GM13976 (cell line): ENCODE measurements at places on chromosomes 11 and 22.

DNA sequence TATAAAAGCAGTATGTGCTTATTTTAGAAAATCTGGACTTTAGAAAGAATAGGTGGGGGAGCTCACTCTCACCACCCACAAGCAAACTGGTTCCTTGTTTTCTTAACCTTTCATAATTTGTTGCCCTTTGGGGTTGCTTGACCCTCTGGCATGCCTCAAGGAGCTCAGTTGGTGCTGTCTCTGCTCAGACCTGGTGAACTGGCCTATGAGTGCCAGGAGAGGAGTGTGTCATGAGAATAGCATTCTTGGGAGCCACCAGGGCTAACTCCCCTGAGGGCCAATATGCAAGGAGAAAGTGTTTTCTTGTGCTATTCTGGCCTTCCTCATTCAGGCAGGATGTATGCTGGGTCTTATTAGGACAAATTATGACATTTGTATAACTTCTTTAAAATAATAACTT, 21.0 kb upstream of the AMOTL1 start:
- no peak for DNase-seq

DNA sequence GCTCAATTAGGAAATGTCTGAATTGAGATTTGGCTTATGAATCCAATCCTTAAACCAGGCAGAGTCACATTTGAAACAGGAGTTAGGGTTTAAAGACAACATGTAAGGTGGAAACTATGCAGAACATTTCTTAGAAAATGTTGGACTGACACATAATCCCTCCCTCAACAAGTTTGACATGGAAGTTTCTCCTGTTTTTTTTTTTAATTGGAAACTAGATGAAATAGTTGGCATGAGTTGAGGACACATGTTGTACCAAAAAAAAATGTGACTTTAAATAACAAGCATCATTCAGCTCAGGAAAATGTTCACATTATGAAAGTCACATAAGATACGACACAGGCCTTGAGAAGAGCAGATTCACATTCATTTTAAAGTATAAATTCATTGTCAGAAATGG, 154.9 kb upstream of the DDI1 start:
- DNase-seq: no peak

- no peak for DNase-seq
Observed at GRCh38 chr22:39219071-39220039, 25.4 kb downstream of the PDGFB start.

GRCh38 chr11:34656062-34656720, 35.3 kb downstream of the EHF start:
- no peak for DNase-seq

- peak; percentile 10 for DNase-seq
Observed at GRCh38 chr11:87972133-87972532, 203.1 kb downstream of the RAB38 start.

DNA sequence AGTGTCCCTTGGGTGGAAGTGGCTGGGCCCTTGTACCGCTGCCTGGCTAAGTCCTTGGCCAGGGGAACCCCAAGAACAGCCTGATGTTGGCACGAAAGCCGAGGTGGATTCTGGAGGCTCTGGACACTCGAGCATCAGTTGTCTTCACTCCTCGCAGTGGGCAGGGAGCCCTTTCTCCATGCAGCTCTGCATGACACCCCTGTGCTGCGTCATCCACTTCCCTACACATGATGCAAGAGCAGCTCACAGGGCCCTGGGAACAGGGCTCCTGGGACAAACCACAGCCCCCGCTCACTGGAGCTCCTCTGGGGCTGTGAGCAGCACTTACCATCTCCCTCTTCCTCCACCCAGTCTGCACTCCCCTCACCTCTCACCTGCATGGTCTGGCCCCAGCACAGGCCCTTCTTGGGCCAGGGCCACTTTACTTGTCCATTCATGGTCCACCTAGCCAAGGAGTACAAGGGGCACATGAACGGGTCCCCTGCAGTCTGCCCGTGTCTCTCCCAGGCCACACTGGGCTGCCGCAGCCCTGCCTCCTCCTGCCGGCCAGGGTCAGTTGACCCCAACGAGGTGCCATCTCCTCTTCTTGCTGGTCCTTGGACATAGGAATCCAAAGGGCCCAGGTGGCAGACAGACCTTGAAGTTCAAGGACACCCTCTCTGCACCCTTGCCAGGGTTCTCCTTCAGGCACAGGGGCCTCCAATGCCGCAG, 66.5 kb downstream of the IGF2 start:
- DNase-seq: no peak

DNA sequence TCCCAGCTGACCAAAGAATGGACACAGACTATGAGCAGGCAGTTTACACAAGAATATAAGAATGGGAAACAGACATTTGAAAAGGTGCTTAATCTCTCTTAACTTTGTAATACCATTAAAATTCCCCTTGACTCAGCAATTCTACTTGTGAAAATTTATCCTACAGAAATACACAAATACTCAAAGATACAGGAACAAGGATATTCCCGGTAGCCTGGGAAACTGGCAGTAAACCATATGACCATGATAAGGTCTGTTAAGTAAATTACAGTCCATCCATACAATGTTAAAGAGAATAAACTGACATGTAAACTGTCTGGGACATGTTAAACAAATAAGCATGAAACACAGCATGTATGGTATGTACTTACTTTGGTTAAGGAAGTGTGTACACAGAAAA, 8.7 kb upstream of the MTFP1 start:
- no peak for DNase-seq

DNA sequence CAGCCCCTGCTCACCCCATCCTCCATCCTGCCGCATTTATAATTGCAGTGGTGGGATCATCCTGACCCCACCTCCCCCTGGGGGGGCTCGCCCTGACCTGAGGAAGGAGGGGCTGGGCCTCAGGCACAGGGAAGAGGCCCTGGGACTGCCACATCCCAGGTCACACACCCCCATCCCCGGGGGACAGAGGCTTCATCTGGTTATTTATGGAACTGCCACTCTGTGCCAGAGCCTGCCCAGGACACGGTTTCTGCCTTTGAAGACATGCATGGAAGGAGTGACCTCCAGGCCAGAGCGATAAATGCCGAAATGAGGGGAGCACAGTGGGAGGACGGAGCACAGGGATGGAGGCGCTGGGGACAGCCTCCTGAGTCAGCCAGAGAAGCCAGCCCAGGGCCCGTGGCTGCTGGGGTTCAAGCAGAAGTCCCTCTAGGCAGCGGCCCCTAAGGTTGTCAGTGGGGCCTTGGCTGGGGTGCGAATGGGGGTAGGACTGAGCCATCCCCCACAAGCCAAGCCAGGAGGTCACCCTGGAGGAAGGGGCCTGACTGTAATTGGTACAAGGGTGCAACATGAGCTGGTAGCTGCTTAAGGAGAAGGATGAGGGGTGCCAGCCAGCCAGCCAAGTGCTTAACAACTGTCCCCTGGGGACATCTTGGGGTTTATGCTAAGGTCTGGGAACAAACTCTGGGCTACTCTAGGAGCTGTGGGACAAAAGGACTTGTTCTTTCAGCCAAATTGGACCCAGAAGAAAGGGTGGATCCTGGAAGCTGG, 51.4 kb upstream of the SHISAL1 start:
- no peak for DNase-seq

GRCh38 chr22:20319745-20320658, at the start of gene DGCR6L:
TSS of gene DGCR6L (minus strand) at chr22:20320060. CDS start at chr22:20319988, 72 bp downstream.
- DNase-seq: peak; percentile 99

GRCh38 chr11:47171061-47171838, 5.4 kb downstream of the ARFGAP2 start:
- no peak for DNase-seq

DNA sequence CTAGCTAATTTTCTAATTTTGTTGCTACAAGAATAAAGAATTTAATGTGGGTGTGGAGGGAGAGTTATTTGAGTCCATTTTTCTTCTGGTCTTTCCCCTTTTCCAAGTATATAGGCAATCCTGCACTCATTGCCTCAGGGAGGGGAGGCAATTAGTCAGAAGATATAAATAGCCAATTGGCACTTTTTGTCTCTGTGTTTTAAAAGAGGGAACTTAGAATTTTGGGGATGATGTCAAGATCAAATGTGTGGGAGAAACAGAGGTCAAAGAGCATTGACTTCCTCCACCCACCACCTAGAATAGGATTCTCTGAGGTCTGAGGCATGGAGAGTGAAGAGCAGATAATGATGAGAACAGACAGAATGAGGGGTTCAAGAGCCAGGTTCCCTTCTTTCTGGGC, 120.3 kb upstream of the ZC3H12C start:
- DNase-seq: no peak

- no peak for DNase-seq
Observed at GRCh38 chr11:10927538-10927937, 69.7 kb upstream of the ZBED5 start.
